Astrocyte (in vitro differentiated cells and primary cell): ENCODE measurements at places on chromosomes 7 and 10.

GRCh38 chr10:116774728-116775151 is 32.4 kb upstream of the HSPA12A start:
- no peak for DNase-seq

DNA sequence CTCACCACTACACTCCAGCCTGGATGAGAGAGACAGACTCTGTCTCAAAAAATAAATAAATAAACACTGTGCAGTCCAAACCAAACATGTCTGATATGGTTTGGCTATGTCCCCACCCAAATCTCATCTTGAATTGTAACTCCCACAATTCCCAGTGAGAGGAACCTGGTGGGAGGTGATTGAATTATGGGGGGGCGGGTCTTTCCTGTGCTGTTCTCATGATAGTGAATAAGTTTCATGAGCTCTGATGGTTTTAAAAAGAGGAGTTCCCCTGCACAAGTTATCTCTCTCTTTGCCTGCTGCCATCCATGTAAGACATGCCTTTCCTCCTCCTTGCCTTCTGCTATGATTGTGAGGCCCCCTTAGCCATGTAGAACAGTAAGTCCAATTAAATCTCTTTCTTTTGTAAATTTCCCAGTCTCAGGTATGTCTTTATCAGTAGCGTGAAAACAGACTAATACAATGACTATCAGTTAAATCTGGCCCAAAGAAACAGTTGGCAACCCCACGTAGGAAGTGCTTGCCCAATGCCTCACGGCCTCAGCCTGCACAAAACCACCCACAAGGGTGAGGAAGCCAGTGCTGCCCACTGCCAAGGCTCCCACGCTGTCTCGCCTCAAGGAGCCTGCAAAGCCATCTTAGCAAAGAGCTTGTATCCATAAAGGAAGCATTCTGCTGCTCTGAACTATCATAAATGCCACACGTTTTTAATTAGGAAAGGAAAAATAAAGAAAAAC is 64.7 kb downstream of the PIK3AP1 start:
- no peak for DNase-seq

- no peak for DNase-seq
Observed at GRCh38 chr7:102284891-102285539, 1.7 kb upstream of the SH2B2 start.

DNA sequence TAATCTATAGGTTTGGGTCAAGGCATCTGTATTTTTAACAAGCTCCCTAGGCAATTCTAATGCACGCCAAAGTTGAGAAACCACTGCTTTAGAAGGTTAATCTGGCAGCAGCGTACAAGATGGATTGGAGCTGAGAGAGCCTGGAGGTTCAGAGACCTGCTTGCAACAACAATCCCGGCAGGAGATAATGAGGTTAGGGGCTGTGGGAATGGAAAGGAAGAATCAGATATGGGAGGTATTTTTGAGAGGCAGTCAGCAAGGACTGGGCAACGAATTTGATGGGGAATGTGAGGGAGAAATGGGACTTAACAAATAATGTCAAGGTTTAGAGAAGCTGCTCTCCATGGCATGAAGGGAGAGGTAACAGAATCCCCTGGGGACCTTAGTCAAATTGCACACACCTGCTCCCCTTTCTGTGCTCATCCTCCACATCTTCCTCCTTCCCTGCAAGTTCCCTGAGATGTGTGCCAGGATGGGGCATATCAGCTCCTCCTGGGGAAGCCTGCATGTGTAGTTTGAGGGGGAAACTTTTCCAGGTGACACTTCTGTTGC is 731.0 kb upstream of the GALNT17 start:
- DNase-seq, result no peak

GRCh38 chr7:140229101-140229525 is 52.3 kb upstream of the KDM7A start:
- no peak for DNase-seq

DNA sequence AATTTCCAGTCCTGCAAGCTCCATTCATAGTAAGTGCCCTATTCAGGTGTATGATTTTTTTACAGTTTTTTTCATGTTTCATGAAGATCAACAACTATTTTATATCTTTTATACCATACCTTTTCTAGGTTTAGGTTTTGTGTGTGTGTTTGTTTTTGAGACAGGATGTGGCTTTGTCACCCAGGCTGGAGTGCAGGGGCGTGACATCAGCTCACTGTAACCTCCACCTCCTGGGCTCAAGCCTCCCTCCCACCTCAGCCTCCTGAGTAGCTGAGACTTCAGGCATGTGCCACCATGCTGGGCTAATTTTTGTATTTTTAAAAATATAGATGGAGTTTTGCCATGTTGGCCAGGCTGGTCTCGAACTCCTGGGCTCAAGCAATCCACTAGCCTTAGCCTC is 35.0 kb downstream of the ARMH3 start:
- DNase-seq, result no peak

DNA sequence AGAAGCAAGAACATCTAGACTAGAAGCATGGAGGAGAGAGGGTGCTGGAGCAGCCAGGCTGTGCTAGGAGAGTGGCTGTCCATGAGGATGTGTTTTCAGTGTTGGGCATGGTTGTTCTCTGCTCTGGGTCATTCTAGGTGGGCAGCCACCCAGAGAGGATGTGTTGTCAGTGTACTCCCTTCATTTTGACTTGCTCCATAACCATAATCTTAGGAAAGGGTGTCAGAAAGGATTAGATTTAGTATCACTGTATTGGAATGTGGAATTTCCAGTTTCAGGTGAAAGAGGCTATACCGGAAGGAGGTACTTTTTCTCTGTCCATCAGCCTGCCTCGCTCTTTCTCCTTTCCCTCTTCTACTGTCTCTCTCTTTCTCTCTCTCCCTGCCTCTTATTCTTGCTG is 474.5 kb upstream of the PODXL start:
- no peak for DNase-seq

DNA sequence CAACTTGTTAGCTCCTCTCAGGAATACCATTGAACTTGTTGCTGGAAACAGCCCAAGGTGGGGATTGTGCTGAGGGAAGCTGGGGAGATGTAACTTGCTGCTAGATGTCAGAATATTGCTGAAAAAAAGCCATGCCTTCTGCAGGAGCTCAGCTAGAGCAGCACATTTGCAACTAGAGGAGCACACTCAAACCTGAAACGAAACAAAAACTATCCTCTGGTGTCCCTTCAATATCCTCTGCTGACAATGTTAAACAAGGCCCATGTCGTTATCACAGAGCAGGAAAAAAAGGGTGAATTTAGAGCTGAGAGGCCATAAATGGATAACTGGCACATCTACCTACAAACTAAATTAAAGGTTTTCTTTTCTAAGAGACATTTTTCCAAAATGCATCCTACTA is 53.7 kb upstream of the MACC1 start:
- DNase-seq, result no peak

- DNase-seq, result no peak
Observed at GRCh38 chr10:27600930-27601329, 96.8 kb downstream of the RAB18 start.

DNA sequence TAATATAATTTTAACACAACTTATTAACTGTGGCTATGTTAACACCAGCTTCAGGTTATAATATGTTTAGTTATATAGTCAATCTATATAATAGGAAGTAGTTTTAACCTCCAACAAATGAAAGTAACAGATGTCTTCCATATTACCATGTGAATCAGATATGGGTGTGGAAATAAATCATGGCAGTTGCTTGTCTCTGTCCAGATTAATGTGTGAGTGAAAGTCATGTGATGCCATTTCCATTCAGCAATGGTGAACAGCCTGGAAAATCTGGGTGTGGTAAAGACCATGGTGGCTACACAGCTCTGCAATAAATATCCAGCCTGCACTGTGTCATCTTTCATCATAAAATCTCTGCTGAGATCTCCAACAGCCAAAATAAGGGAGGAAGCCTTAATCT is 27.8 kb downstream of the HEPACAM2 start:
- no peak for DNase-seq
